Cardiac fibroblast (primary cell): ENCODE measurements at places on chromosomes 3 and 15.

DNA sequence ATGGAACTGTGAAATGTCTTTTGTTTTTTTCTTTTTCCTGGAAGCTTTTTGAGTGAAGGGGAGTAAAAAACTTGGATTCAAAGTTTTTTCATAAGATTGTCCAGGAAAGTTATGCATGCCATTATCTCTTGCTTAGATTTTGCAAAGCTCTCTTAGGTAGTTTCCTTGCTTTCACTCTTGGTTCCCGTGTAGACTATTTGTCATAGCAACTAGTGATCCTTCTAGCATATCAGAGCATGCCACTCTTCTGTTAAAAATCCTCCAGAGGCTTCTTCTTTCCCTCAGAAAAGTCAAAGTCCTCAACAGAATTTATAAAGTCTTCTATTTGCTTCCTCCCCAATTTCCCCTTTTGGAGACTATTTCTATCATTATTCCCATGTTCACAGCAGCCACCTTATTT is 21.1 kb downstream of the GTF2E1 start:
- DNase-seq: peak; percentile 8

DNA sequence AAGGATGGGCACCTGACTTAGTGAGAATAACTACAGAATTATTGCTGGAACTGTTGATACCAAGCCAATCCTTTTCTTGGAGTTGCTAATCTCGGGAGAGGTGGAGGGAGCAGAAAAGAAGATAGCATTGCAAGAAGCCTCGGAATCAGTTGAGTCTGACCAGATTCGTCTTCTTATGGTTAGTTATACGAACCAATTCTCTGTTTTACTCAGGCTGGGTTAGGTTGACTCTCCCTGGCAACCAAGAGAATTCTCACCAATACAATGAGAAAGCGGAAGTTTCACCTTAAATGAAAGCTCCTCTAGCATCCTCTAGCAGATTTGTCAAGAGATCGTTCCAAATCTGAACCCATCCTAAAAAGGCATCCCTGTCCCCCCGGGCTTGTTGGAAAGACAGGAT is 43.5 kb upstream of the UBE2E1 start:
- DNase-seq: no peak

DNA sequence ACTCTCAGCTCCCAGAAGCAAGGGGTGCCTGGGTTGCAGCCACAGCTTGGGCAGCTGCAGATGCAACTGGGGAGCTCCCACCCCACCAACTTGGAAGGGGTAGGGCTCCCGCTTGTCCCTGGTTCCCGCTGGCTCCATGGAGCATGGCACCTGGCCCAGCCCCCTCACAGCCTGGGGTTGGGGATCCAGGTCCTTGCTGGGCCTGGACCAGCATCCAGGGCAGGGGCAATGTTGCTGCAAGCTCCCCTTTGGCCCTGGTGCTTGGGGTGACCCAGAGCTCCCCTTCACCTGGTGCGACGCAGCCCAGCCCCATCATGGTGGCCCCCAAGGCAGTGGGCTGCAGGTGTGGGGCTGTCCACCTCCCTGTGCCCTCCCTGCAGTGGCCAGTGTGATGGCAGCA is 99.6 kb upstream of the FRMD4B start:
- no peak for DNase-seq

DNA sequence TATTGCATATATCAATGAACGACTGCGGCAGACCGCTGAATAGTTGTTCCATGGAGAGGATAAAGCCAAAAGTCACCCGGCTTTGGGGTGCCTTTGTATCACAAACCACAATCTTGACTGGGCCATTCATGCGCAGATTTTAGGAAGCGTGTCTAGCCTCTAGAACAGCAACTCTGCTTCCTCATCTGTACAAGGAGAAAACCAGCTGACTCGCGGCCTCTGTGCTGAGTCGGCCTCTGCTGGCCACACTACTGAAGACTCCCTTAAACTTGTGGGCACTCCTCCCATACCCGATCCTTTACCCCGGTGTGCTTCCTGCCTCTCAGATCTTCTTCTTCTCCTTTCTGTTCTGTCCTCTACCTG is 872 bp downstream of the DLEC1 start:
- peak; percentile 58 for DNase-seq

GRCh38 chr3:154334973-154335420 is 10.7 kb upstream of the DHX36 start:
- peak; percentile 54 for DNase-seq

DNA sequence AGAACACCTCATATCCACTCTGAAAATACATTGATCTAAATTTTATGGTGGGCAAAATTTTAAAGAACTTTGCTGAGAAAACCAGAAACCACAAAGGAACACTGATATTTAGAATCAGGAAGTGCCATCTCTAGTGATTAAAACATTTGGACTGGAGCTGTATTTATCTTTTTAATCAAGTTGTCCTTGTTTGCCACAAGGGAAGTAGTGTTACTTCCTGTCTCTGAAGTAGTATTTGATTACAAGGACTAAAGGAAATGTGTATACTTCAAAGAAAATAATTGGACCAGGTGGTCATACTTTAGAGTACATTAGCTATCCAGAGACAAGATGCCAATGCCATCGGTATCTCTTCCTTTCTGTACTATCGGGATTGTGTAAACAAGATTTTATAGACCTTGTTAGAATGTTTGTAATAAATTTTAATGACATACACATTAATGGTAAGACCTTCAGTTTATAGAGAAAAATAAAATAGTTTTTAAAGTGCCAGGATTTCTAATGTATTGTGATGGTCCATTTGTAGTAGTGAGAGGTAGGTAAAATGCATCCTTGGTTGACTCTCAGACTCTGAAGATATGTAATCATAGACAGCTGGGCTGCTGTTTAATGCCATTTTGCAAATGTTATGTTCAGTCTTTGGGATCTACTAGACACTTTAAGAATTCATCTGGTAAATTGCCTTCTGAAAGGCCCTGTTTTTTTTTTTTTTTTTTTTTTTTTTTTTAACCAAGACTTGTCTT is 131.9 kb downstream of the B3GALNT1 start:
- no peak for DNase-seq

DNA sequence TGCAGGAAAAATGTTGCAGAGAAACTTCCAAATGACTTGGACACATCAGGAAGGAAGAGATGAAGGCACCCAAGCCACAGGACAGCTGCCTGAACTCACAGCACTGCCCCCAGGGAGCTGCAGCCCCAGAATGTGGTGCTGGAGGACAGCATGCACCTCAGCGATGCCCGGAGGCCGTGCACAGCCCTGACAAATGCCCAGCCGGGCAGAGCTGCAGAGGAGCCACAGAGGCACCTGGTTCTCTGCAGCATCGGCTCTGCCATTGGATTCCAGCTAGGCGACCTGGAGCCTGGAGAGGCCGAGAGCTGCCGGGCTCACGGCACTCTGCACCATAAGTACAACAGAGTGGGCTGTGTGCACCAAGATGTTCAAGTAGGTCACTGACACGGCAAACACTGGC is 97.5 kb downstream of the OCA2 start:
- DNase-seq: no peak

GRCh38 chr3:160564258-160564911 is 986 bp downstream of the KPNA4 start:
- no peak for DNase-seq

- no peak for DNase-seq
Measured at GRCh38 chr3:47010111-47010712, 30.7 kb downstream of the NBEAL2 start.

GRCh38 chr15:76138436-76138835 is 78.7 kb downstream of the TMEM266 start:
- DNase-seq: no peak

DNA sequence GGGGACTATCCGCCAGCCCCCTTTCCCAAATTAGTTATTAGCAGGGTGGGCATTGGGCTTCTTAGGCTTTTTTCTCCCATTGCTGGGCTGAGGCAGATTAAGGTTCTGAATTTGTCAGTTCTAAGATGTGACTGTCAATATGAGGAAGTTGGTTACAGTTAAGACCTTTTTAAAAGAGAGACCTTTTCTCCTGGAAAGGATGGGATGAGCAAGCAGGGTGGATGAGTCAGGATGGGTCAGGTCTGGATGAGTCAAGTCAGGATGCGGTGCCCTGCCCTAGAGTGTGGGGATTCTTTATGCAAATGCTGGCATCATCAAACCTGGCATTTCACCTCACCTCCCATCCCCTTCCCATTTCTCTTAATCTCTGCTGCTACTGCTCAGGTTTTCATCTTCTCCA is 1.9 kb downstream of the AEN start:
- peak; percentile 44 for DNase-seq

DNA sequence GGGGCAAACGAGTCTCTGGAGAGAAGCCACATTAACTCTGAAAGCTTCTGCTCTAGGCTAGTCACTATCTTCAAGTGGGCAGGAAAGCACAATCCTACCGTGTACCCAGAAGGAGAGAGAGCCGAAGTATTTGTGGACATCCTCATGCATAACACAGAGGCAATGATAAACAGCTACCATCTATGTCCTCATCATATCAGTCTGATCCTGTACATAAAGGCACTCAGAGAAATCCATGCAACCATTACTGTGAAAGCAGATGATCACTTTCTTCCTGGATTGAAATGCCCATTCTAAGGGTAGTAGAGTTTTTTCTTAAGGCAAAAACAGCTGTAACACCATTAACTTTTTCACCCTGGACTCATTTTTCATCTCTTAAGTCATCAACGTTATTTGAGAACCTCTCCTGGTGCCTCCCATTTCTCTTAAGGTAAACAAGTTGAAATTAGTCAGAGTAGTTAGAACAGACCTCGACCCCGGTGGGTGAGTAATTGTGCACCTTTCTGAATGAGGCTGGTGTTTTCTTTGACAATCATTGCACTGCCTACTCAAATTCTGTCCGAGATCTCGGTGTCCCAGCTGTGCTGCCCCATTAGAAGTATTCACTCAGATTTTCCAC is 327.4 kb downstream of the SHQ1 start:
- DNase-seq: peak; percentile 57

DNA sequence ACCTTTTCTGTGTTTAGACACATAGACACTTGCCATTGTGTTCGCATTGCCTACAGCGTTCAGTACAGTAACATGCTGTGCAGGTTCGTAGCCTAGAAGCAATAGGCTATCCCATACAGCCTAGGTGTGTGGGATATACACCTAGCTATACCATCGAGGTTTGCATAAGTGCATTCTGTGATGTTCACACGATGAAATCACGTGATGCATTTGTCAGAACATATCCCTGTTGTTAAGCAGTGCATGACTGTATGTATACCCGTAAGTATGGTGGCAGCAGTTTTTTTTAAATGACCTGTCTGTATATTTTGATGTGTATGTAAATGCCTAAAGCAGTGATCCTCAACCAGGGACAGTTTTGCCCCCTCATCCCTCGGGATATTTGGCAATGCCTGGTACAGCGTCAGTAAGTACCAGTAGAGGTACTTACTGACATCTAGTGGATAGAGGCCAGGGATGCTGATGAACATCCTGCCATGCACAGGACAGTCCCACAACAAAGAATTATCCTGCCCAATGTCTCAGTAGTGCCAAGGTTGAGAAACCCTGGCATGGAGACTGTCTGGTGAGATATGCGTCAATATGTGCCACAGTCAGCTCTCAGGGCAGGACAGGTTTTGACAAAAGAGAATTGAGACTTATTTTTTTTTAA is 129.1 kb downstream of the HCN4 start:
- peak; percentile 21 for DNase-seq
